ENCODE measurements at places on chromosomes 6 and 20. TPM values are rescaled to one million over a fixed set of nuclear protein-coding genes. Genes with fewer than 3 reads are reported as not detected.

The PRR18 gene
- not detected for total RNA-seq

The IFT52 gene
- 25.6 TPM for total RNA-seq

The TNXB gene
- total RNA-seq, result 0.49 TPM

The GLP1R gene
- total RNA-seq, result not detected

The RIPK1 gene
- total RNA-seq, result 19.1 TPM

The TTK gene
- total RNA-seq, result 12.1 TPM

The RSPH9 gene
- 0.16 TPM for total RNA-seq

The OR2J3 gene
- not detected for total RNA-seq

The SPATS1 gene
- total RNA-seq, result not detected

The ULBP3 gene
- 5.3 TPM for total RNA-seq

The R3HDML gene
- not detected for total RNA-seq

The SLC35D3 gene
- total RNA-seq, result not detected

The FOXC1 gene
- total RNA-seq, result 3.2 TPM

The SLC2A10 gene
- 3.7 TPM for total RNA-seq

The KHDC1 gene
- 0.19 TPM for total RNA-seq

The GSTA2 gene
- total RNA-seq, result not detected

The SIM1 gene
- not detected for total RNA-seq

The APOBEC2 gene
- not detected for total RNA-seq

The RARS2 gene
- total RNA-seq, result 29.0 TPM

The BRD2 gene
- total RNA-seq, result 46.0 TPM

The C6orf15 gene
- not detected for total RNA-seq

The SLC17A3 gene
- total RNA-seq, result not detected

The BMP7 gene
- not detected for total RNA-seq

The GRIK2 gene
- 0.13 TPM for total RNA-seq

The APCDD1L gene
- total RNA-seq, result 0.13 TPM

The GRM1 gene
- under 0.01 TPM for total RNA-seq

Measured in bladder microvascular endothelial cell (primary cell).